ENCODE measurements at places on chromosomes 12 and 14. TPM values are rescaled to one million over a fixed set of nuclear protein-coding genes. Genes with fewer than 3 reads are reported as not detected.

TSHR gene
- total RNA-seq: 0.17 TPM

GRCh38 chr14:33056213-33056612 is 117.5 kb downstream of the NPAS3 start:
- no peak overlapping the region for H3K4me3 ChIP-seq
- H3K36me3 ChIP-seq: no peaks in the 10 kb centered on the region
- H3K4me1 ChIP-seq: no peaks in the 10 kb centered on the region
- no peak for DNase-seq
- no peak overlapping the region for H3K27ac ChIP-seq

SPX gene
- 0.54 TPM for total RNA-seq

ACAD10 gene
- 45.1 TPM for total RNA-seq

GRCh38 chr12:48021485-48022179 is 17.4 kb upstream of the COL2A1 start:
- H3K36me3 ChIP-seq: no peaks in the 10 kb centered on the region
- no peak for DNase-seq
- peaks cover 28% of the 10 kb centered on the region for H3K27me3 ChIP-seq
- no peak overlapping the region for H3K4me3 ChIP-seq

DNA sequence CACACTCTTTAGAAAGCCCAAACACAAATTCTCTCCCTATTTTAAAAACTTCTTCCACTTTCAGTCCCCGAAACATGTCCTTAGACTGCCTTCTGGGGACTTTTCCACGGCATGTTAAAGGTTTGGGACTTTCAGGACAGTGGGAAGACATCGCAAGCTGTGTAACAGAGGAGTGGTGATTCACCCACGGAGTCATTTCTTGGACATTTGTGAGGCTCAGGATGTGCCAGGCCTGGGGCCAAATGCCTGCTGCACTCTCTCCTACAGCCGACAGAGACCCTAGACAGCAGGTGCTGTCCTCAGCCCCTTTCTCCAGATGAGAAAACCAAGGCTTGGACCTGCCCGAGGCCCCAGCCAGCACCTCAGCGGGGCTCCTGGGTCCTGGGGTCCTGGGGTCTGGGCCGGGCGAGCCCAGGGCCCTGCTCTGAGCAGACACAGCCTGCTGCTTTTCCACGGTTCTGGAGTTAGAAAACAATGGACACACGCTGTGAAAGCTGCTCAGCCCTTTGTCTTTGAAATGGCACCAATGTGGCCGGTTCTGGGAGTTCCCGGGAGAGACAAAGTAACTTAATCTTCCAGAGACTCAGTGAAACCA is 370.2 kb upstream of the SFSWAP start:
- DNase-seq: no peak
- H3K36me3 ChIP-seq: no peaks in the 10 kb centered on the region
- H3K4me1 ChIP-seq: no peaks in the 10 kb centered on the region

DLGAP5 gene
- 0.73 TPM for total RNA-seq

DNA sequence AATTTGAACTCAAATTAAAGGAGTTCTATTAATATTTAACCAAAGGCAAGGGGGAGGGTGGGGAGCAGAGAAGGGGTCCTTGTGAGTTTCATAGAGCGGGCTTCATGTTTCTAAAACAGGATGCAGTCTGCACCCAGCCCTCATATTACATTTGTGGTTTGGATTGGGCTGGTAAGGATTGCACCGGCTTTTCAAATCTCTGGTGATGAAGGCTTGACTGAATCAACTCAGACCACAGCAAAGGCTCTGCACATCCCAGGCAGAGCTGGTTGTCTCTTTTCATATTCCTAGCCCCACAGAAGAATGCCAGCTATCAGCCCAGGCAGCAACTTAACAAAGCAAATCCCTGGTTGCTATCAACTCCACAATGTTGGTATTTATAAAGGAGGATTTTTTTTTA is 1221.4 kb downstream of the VRK1 start:
- no peaks in the 10 kb centered on the region for H3K36me3 ChIP-seq
- no peak for DNase-seq
- no peaks in the 10 kb centered on the region for H3K27me3 ChIP-seq
- no peaks in the 10 kb centered on the region for H3K4me1 ChIP-seq
- no peak overlapping the region for H3K4me3 ChIP-seq

GRCh38 chr14:68965261-68965761 is 13.8 kb downstream of the ACTN1 start:
- no peak for DNase-seq
- H3K4me3 ChIP-seq: no peak overlapping the region
- H3K36me3 ChIP-seq: no peaks in the 10 kb centered on the region

GRCh38 chr12:70584332-70584731 is 52.9 kb downstream of the PTPRB start:
- no peaks in the 10 kb centered on the region for H3K36me3 ChIP-seq
- H3K4me3 ChIP-seq: no peak overlapping the region
- peaks cover 5% of the 10 kb centered on the region for H3K27me3 ChIP-seq
- no peak overlapping the region for H3K27ac ChIP-seq

- H3K4me3 ChIP-seq: no peak overlapping the region
- peaks cover 45% of the 10 kb centered on the region for H3K36me3 ChIP-seq
- H3K4me1 ChIP-seq: peaks cover 3% of the 10 kb centered on the region
- DNase-seq: no peak
Observed at GRCh38 chr12:109592195-109592904, 18.8 kb downstream of the MVK start.

All from activated B cell treated with CpG ODN at 0.5 μM for 24 hours (primary cell).